ENCODE measurements at places on chromosomes 5 and 9.

GRCh38 chr5:179435731-179436315 is 90.6 kb upstream of the ADAMTS2 start:
- DNase-seq: no peak

GRCh38 chr5:113147101-113147508 is 170.5 kb downstream of the DCP2 start:
- no peak for DNase-seq

DNA sequence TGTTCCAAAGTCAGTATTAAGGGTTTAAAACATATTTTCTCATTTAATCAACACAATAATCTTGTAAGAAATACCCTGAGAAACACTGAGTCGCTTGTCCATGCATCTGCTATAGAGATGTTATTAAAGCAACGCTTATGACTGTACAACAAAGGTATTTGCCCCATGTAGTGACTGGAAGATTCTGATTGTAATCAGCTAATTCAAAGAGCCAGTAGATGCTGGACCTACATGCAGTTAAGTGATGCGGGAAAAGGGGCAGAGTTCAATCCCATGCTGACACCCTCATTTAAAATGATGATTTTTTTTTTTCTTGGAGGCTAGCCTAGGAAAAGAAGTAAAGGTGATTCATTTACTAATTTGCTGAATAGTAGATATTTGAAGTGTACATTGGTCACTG is 149.3 kb upstream of the MTAP start:
- DNase-seq: no peak

DNA sequence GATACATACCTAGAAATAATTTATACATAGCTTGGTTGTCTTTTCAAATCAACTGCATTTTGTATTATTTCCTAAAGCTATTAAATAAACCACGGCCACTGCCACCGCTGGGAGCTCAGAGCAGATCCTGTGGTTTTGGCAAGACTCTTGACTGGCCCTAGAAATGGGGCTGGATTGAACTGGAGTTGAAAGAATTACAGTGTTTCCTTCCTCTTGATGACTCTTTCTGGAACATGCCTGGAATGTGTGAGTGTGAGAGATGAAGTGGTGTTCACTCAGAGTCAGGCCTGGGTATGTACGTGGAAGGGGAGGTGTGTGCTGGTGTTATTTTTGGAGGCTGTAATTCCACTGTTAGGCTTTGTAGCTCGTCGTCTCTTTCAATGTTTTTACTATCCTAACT is 45.9 kb downstream of the TEK start:
- no peak for DNase-seq

GRCh38 chr5:59092758-59093157 is 509.9 kb downstream of the RAB3C start:
- no peak for DNase-seq

GRCh38 chr9:98563212-98563907 is 145.4 kb downstream of the GABBR2 start:
- no peak for DNase-seq

DNA sequence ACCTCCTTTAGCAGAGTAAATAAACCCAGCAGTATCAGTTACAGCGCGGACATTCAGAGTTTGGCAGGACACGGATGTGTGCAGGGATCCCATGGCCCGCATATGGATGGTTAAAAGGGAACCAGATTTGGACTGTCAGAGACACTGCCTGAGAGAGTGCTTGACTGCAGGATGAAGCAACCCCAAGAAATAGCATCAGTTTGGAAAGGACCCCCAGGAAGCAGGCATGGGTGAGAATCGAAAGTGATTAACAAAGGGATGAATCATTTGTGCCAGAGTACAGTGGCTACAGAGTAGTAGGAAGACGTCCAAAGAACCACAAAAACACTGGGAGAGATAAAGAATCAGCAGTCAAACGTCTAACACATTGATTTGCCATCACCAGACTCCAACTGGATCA is 5.5 kb downstream of the C7 start:
- no peak for DNase-seq

DNA sequence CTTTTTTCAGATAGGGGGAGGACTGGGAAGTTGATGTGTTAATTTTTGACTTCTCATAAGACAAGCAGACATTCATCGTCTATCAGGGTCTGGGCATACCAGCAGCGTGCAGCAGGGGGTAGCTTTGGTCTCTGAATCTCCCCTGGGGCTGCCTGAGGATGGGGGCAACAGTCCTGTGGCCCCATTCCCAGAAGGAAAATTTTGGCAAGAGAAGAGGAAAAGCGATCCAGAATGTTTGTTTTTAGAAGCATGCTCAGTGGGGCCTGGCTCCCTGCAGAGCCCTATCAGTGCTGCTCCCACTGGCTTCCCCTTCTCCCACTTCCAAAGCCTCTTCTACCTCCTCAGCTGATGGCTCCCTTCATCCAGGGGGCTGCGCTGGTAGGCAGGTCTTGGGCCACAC is 194.8 kb upstream of the IL12B start:
- DNase-seq: no peak

- DNase-seq: no peak
Measured at GRCh38 chr9:16515207-16515606, 355.3 kb downstream of the BNC2 start.

DNA sequence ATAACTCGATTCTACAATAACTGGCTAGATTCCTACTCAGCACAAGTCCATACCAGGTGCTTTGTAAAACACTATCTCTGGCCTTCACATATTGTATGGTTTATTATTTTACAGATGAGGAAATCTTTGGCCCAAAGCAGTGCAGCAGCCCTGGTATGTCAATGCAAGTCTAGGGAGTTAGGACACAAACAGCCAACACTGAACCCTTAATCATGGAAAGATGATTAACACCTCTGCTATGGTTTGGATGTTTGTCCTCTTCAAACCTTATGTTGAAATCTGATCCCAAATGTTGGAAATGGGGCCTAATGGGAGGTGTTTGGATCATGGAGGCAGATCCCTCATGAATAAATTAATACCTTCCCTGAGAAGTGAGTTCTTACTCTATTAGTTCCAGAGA is 76.6 kb downstream of the MAPKAP1 start:
- DNase-seq: no peak
